ENCODE measurements at places on chromosomes 5 and 9.

DNA sequence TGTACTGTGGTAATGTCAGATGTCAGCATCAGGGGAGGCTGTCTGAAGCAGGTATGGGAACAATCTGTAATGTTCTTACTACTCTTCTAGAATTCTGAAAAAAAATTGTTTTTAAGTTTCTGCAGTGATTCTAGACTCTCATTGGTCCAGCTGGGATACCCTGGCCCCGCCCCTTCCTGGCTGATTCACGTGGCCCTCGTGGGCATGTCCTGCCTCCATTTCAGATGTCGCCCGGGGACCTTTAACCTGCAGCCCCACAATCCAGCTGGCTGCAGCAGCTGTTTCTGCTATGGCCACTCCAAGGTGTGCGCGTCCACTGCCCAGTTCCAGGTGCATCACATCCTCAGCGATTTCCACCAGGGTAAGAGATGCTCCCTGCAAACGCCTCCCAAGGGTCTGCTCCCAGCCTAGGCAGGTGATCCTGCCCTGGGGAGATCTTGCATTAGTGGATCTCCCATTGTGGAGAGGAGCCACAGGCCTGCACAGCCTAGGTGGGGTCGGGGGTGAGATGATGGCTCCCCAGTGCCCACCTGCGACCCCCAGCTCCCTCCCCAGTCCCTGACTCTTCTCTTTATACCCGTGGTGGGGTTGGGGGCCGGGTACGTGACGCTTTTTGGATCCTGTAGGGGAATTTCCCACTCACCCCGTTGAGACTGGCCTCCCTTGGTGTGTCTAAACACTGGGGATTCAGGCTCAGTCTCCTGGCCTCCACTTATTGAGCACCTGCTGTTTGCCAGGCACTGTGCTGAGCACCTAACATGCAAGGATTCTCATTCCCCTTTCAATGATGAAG, 36.5 kb downstream of the LAMC3 start:
- peak; percentile 64 for DNase-seq

GRCh38 chr5:151094030-151094851, 13.4 kb upstream of the TNIP1 start:
- peak; percentile 52 for DNase-seq

DNA sequence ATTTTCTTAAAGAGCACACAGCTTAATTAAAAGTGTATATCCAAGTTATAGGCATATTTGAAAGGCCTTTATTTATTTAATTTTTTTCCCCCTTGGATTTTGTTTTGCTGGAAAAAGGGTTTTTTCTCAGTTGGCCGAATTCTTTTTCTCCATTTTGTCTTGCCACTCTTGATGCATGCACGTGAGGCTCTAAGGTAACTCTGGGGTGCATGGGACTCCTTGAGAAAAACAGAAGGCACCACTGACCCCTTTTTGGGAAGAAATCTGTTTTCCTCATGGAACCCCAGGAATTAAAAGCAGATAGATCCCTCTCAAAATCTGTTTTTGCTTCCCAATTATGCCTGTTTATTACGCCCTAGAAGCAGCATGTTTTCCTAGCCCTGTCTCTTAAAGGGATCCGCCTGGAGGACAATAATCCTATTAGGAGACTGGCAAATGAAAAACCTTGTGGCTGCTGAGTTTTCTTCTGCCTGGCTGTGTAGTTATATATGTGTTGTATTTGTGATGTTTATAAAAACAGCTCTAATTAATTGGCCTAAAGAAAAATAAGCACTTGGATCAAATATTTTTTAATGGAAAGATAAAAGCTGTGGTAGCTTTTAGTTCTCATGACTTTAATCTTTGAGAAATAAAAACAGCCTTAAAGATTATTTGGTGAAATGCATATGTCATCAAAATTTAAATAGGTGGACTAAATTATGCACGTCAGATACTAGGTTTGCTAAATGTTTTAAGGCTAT, 435.1 kb upstream of the CDH9 start:
- no peak for DNase-seq

- no peak for DNase-seq
Observed at GRCh38 chr9:92463984-92464383, 18.3 kb downstream of the ASPN start.

GRCh38 chr9:112831281-112831851, 59.3 kb downstream of the SLC46A2 start:
- DNase-seq, result no peak

DNA sequence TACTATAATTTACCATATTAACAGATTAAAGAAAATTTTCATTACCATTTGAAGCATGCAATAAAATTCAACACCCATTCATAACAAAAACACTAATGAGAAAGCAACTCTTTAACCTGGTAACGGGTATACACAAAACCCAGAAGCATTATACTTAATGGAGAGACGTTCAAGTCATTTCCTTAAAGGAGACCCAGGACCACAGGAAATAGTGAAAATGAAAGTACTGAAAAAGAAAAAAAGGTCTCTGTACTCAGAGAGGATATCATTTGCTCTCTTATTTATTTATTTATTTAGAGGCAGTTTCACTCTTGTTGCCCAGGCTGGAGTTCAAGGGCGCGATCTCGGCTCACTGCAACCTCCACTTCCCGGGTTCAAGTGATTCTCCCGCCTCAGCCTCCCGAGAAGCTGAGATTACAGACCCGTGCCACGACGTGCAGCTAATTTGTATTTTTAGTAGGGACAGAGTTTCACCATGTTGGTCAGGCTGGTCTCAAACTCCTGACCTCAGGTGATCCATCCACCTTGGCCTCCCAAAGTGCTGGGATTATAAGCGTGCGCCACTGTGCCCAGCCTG, 61.6 kb downstream of the SETX start:
- no peak for DNase-seq
